Occipital lobe (tissue), 3 donors: ENCODE measurements at places on chromosomes 3 and 15.

GRCh38 chr3:126350502-126351085 lies 6.6 kb downstream of the KLF15 start:
- no peak for DNase-seq

DNA sequence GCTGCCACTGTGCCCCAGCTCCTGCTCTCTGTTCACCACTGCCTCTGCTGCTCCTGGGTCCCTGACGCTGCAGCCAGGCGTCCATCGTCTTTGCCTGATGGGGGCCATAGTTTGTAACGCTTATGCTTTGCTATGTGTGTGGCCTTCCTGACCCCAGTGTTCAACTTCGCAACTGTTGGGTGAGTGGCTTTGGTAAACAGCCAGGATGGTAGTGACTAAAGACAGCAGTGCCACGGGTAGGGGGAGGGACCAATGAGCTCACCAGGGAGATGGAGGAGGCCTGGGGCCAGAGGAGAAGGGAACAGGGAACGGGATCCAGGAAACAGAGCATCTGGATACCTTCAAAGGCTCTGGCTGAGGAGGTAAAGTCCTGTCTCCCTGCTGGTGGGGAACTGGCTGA lies 75.9 kb upstream of the ALDH1L1 start:
- DNase-seq = no peak

DNA sequence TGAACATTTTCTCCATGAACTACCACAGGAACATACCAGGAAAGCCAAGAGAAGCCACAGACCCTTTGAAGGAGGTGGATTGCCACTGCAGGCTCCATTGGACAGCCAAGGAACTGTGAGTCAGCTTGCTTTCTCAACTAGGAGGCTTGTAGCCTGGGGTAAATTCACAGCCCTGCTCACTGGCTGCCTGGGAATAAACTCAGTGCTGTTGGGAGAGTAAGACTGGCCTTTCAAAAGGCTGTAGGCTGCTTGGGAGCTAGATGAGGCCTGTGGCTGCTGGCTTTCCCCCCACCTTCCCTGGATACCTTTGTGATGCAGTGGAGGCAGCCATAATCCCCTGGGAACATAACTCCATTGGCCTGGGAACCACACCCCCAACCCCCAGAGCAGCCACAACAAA lies 223.5 kb upstream of the RBMS3 start:
- no peak for DNase-seq

- no peak for DNase-seq
These were observed 42.4 kb downstream of the REC114 start for GRCh38 chr15:73485372-73485771.
